ENCODE measurements at places on chromosomes 12 and 14.

DNA sequence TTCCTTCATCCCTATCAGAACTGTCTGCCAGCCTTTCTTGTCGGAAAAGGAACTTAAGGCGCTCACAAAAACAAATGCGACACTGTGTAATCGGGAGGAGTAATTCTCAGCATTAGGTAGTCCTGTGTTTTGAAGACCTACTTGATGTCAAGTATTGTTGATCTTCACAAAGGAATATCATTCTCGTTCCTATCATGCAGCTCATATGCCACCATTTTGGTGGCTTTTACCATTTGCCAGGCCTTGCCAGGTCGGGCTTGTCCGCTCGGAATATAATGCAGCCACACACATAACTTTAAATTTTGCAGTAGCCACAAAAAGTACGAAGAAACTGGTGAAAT is 903 bp upstream of the PPP4R3A start:
- no peak for DNase-seq

GRCh38 chr12:122206111-122206881 is 2.8 kb downstream of the B3GNT4 start:
- no peak for DNase-seq

DNA sequence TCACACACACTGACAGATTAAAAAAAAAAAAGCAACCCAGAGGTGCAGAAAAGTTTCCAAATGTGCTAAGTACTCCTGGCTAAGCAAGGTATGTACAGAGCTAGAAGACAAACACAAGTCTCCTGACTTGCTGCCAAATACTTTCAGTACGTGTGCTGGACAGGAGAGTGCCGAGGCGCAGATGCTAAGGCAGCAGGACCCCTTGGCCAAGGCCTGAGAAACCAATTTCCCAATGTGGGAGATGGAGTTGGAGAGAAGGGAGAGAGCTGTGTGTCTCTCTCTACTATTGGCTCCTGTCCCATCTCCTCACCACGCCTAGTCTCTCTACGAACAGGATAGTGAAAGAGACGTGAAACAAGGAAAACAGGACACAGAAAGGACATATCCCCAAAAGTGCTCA is 5.3 kb downstream of the SPRYD3 start:
- no peak for DNase-seq

DNA sequence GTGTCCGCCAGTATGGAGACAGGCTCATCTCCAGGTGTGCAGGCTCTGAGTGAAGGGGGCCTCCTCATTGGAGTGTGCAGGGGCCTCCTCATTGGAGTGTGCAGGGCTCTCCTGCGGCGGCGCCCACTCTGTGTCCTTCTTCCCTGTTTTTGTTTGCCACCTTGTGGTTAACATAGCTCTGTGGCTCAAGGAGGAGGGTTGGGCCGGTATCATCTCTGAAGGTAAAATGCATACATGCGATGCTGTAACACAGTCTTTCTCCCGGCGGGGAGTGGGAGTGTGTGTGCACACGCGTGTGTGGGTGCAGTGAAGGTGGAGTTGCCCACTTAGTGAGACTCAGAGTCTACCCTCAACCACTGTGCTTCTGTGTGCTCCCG is 429.4 kb downstream of the ZFP36L1 start:
- no peak for DNase-seq

DNA sequence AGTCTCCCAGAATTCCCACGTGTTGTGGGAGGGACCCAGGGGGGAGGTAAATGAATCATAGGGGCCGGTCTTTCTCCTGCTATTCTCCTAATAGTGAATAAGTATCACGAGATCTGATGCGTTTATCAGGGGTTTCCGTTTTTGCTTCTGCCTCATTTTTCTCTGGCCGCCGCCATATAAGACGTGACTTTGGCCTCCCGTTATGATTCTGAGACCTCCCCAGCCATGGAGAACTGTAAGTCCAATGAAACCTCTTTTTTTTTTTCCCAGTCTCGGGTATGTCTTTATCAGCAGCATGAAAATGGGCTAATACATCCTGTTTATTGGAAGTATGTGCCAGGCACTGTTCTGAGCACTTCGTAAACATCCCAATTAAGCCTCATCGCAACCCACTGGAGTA is 788 bp downstream of the KRT72 start:
- DNase-seq: no peak

- no peak for DNase-seq
Observed at GRCh38 chr12:53198486-53199110, 8.5 kb downstream of the ITGB7 start.

- DNase-seq: no peak
Observed at GRCh38 chr14:75297411-75298040, 18.9 kb downstream of the FOS start.

DNA sequence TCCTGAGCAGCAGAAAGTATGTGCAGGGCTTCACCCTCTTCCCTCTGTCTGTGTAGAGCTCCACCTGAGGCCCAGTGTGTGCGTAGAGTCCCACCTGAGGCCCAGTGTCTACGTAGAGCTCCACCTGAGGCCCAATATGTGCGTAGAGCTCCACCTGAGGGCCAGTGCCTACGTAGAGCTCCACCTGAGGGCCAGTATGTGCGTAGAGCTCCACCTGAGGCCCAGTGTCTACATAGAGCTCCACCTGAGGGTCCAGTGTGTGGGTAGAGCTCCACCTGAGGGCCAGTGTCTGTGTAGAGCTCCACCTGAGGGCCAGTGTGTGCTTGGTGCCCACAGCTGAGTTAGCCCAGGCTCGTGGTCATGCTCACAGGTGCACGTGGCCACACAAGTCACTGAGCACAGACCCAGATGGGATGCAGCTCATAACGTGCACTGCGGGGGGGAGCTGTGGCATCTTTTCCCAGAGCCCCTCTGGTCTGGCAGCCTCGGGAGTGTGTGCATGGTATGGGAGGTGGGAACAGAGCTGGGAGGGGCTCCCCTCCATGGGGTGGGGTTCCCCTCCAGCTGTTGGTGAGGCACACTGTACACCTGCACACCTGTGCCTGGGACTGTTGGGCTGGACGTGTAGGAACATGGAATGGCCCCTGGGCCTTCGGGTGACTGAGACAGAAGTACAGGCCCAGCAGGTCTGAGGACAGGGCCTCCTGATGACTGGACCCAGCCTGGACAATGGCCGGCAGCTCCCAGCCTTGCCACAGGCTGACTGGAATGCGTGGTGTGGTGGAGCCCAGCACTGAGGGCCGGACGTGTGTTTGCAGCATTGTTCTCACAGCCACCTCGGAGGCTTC is 20.1 kb downstream of the PACS2 start:
- no peak for DNase-seq

DNA sequence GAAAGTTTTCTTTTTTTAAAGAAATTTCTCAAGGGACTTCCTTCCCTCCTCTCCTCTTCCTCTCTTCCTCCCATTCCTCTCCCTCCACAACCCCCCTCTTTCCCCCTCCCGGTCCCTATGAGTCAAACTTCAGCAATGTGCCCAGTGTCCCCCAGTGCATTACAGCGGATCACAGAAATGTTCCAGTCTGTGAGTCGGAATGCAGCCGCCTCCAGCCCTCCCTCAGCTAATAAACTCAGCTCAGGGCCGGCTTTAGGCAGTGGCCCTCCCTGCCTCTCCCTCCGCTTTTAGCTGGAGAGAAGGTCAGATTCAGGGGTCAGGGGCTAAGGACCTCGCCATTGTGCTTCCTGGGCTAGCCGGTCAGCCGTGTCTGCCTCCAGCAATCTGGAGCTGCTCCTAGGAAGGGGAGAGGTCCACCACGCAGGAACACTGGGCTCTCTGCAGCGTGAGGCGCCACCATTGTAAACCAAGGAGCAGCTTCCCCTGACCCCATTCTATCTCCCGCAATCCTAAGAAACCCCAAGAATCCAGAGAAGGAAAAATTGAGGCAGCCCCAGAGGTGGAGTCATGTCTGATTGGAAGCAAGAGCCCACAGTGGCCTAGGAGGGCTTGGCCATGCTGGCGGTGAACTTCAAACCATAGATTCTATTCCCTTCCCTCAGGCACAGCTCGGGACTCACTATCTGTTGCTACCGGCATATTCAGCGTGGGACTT is 1.1 kb upstream of the HDAC7 start:
- no peak for DNase-seq

DNA sequence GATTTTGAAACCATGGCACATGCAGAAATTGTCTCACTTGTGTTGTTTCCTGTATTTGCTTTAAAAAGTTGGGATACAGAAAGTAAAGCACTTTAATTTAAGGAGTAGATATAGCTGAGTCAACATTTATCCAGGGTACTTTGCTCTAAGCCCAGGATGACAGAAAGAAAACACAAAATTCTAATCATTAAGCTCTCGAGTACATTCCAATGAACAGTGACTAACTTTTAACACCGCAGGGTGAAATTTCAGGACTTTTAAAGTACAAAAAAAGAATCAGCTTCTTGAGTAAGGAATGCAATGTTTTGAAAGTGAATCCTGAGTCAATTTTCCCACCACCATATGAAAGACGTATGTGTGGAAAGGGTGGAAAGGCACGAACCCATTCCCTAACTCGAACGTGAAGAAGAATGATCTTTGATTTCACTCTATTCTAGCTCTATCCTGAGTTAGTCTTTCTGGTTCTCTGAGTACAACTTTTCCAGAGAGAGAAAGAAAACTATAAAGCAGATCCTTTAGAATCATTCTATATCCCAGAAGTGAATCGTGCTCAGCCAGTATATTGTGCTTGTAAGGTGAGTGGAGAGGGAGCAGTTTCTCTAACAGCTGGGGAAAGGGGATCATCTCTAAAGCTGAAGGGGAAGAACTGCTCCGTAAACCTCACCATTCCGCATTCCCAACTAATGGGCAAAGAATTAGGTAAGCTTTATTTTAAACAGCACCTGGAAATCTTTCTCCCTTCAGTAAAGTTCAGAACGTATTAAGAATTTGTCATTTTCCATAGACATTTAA is 779.0 kb upstream of the FLRT2 start:
- DNase-seq: no peak

DNA sequence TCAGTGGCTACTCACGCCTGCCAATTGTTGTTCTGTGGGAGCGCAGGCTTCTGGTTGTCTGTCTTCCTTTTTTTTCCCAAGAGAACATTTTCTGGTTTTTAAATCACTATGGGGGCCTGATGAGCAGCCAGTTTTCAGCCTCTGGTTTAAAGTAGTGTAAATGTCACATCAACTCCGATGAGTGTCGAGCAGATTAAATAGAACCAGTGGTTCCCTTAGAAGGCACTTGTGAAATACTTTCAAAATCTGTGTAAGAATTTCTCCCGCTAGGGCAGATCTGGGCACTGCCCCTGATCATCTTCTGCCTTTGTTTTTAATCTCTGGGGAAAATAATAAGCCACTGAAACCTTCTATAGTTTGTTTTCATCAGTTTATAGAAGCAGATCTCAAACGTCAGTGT is 130.4 kb downstream of the PRIMA1 start:
- DNase-seq: no peak

- DNase-seq: no peak
Observed at GRCh38 chr12:118635276-118635675, 258.9 kb downstream of the SUDS3 start.

GRCh38 chr14:26606729-26607312 is 9.0 kb upstream of the NOVA1 start:
- no peak for DNase-seq

DNA sequence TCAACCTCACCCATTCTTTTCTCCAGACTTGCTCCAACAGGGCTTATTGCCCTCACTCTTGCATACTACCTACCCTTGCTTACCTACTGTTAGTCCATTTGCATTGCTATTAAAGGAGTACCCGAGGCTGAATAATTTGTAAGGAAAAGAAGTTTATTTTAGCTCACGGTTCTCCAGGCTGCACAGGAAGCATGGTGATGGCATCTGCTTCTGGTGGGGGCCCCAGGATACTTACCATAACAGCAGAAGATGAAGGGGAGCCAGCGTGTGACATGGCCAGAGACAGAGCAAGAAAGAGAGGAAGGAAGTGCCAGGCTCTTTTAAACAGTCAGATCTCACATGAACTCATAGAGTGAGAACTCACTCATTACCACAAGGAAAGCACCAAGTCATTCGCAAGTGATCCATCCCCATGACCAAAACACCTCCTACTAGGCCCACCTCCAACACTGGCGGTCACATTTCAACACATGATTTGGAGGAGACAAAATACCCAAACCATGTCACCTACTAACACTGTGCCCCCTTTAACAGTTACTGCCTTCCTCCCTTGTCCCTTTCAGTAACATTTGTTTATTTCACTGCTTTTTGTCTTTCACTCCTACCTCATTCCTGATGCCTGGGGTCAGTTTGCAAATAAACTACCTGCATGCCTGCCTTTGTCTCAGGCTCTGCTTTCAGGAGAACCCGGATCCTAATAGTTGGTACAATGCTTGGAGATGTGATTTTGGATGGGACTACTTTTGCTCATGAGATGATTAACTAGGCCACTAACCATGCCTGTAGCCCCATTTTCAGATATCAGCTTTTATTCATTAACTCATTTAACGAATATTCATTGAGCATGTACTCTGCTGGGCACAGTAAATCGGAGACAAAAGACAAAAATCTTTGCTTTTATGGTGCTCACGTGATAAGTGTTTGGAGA is 41.6 kb upstream of the CSRP2 start:
- DNase-seq: no peak

DNA sequence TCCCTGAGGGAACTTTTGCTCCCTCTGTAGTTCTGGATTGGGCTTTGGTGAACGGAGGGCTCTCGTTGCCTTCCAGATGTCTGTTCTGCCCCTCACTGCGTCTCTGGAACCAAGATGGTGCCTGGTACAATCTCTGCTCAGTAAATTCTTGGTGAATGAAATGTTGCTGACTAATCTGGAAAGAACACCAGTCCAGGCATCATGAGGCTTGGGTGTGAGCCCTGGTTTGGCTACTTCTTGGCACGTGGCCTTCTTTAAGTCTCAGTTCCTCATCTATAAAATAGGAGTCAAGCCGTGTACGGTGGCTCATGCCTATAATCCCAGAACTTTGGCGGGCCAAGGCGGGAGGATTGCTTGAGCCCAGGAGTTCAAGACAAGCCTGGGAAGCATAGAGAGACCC is 4.3 kb downstream of the HHIPL1 start:
- DNase-seq: no peak

DNA sequence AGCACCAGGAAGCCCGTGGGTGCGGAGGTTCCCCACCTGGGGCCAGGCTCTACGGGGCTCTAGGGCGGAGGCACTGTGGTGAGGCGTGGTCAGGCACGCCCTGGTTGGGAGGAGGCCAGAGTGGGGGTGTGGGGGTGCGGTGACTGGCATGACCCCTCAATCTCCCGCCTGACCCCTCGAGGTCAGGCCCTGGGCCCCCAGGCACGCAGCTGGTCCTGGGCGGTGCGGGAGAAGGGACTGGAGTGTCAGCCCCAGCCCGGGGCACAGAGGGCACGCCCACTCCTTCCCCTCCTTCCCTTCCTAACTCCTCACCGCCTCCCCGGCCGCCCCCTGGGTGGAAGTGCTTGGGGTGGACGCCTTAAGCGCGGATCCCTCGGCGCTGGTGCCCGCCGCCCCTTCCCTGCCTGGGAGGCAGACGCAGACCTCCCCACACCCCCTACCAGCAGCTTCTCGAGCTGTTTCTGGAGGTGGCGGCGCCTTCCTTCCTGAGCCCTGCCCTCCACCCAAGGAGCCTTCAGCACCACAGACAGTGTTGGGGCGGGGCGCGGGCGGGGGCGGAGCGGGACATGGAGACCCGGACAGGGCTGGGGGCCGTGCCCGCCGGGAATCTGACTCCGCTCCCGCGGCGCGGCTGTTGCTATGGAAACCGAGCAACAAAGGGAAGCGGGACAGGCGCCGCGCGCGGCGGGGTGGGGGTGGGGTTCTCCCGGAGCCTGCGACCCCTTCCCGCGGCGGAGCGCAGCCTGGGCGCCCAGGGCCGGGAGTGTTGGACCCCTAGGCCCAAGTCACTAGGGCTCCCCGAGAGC is 741 bp upstream of the CRIP2 start:
- peak; percentile 68 for DNase-seq

- no peak for DNase-seq
Observed at GRCh38 chr12:119312904-119313303, 21.6 kb upstream of the CCDC60 start.

- no peak for DNase-seq
Observed at GRCh38 chr12:71135812-71136176, 22.0 kb downstream of the TSPAN8 start.

Data from activated T-helper 9 cell treated with anti-CD3 and anti-CD28 coated beads, Interleukin-2, amount 50 U/mL, for 16 hours (primary cell).